Fibroblast of villous mesenchyme (primary cell): ENCODE measurements at places on chromosomes 7 and 10.

DNA sequence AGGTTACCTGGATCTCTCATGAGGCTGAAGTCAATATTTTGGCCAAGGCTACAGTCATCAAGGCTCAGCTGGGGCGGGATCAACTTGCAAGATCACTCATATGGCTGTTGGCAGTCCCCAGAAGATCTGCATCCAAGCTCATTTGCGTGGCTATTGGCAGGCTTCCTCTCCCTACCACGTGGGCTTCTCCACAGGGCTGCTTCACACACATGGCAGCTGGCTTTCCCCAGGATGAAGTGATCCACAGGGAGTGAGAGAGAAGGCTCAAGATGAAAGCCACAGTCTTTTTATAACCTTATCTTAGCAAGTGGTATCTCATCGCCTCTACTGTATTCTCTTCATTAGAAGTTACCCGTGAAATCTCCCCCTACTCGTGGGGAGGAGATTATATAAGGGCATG, 167.4 kb downstream of the TMEM26 start:
- DNase-seq, result no peak

DNA sequence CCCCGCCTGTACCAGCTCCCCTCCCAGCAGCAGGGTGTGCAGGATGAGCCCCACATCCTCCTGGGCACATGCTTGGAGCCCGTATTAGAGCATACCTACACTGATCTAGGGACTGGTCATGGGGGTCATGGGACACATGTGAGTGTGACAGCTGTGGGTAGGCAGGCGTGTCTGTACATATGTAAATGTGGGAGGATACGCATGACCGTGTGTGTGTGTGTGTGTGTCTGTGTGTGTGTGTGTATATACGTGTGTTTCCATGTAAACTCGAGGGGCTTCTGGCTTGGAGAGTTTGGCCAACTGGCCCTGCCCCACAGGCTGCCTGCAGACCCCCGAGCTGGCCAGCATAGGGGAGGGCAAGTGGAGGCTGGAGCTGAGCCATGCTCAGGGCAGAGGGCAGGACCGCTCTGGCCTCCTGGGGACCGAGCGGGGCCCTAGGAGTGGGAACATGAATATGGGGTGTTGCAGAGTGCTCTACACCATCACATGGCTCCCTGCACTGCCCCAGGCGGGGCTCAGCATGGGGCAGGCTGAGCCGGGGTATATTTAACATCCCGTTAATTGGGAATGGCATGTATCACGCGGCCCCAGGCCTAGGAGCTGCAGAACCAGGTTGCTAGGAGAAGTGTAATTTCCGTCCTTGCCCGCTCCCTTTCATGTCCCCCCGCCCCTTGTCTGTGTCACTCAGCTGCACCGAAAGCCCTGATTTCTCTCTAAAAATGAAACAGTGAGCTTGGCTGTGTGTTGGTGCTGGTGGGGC, 152.7 kb upstream of the PCBD1 start:
- DNase-seq, result no peak

- no peak for DNase-seq
Measured at GRCh38 chr10:126621846-126622245, 48.6 kb downstream of the C10orf90 start.

- DNase-seq, result no peak
Measured at GRCh38 chr7:77823787-77824186, 25.2 kb downstream of the PHTF2 start.
